Activated T-cell treated with anti-CD3 and anti-CD28 coated beads for 48 hours (primary cell): ENCODE measurements at places on chromosomes 1 and 21.

GRCh38 chr1:82948386-82948785 lies 1050.5 kb downstream of the TTLL7 start:
- DNase-seq, result no peak

- DNase-seq, result no peak
Measured at GRCh38 chr1:198496216-198497143, 44.0 kb downstream of the ATP6V1G3 start.

DNA sequence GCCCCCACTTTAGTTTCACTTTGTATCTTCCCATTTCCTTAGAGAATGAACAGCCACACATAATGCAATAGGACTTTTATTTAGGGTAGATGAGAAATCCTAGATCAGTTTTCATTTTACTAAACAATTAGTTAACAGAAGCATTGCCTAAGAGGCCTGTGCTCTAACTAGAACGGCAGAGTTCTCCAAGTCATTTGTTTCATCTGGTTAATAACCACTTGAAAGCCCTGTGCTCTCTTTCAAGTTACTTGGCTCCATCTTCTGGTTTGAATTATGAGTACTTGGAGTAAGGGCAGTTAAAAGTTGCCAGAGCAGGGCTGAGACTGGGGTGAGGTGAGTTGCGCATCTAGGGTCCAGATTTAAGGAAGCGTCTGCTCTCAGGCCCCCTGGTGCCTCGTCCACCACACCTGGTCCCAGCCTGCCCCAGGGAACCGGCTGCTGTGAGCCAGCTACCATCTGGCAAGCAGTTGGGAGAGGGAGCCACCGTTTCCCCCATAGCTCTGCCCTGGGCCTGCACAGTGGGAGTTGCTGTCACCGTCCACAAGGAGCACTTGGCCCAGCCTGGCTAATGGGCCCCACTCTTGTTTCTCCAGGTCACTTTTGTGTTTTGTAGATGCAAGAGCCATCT lies 18.1 kb upstream of the SLC44A3 start:
- no peak for DNase-seq

DNA sequence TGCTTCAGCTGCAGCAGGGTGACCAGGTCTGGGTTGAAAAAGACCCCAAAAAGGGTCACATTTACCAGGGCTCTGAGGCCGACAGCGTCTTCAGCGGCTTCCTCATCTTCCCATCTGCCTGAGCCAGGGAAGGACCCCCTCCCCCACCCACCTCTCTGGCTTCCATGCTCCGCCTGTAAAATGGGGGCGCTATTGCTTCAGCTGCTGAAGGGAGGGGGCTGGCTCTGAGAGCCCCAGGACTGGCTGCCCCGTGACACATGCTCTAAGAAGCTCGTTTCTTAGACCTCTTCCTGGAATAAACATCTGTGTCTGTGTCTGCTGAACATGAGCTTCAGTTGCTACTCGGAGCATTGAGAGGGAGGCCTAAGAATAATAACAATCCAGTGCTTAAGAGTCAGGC lies 2.9 kb downstream of the C1QA start:
- DNase-seq, result no peak

- DNase-seq, result no peak
Measured at GRCh38 chr1:154495496-154496273, 6.3 kb upstream of the TDRD10 start.

- no peak for DNase-seq
Measured at GRCh38 chr1:205068457-205069040, 15.7 kb downstream of the TMEM81 start.

DNA sequence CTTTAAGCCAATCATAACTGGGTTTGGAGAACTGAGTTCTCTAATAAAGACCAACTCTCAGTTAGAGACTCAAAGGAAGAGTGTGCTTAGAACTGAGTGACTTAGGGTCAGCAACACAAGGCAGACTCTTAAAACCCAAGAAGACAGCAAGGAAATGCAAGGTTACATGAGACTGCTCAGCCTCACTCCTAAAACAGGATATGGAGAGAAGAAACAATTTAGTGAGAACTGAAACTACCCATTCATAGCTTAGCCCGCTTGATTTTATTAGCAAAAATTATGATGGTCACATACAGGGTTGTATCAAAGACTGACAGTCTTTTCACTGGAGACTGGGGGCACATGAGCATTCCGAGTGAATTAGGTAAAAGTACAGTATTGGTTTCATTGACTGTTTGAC lies 78.9 kb upstream of the DMRTA2 start:
- DNase-seq, result no peak

DNA sequence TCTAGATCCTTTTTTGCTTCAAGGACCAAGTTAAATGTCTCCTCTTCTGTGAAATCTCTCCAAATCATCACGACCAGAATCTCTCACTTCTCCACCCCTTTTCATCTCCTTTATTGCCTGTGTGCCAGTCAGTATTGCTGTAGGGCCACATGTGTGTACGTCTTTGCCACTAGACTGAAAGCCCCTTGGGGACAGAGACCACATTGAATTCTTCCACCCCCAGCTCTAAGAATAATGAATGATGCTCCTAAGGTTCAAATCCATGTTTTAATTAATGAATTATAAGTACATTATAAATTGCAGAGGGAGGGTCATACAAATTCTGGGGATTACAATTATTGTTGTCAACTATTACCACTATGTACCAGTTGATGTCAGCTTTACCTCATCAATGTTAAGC lies 343.8 kb downstream of the USP25 start:
- DNase-seq, result no peak

DNA sequence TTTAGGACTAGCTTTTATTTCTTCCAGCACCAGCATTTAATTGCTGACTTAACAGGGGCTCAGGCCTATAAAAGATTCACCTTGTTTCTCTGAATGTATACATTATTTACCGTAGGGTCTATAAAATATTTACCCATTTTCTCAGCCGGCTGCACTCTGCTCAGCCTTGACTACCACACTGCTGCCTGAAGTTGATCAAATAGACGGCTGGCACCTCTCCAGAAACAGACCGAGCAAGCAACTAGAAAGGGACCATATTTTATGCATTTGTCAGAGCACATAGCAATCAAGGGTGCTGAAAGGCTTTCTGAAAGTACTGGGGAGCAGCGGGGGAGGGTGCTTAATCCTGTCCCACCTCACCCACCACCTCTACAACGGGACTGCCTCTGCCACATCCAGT lies 64.7 kb upstream of the FGGY start:
- no peak for DNase-seq
